HepG2 (cell line): ENCODE measurements at places on chromosomes 7 and 10. TPM values are rescaled to one million over a fixed set of nuclear protein-coding genes. Genes with fewer than 3 reads are reported as not detected.

Gene CADPS2
- total RNA-seq, result 43.8 and 62.9 TPM in 2 replicates

Gene PLEKHS1
- not detected in 2 replicates for total RNA-seq

DNA sequence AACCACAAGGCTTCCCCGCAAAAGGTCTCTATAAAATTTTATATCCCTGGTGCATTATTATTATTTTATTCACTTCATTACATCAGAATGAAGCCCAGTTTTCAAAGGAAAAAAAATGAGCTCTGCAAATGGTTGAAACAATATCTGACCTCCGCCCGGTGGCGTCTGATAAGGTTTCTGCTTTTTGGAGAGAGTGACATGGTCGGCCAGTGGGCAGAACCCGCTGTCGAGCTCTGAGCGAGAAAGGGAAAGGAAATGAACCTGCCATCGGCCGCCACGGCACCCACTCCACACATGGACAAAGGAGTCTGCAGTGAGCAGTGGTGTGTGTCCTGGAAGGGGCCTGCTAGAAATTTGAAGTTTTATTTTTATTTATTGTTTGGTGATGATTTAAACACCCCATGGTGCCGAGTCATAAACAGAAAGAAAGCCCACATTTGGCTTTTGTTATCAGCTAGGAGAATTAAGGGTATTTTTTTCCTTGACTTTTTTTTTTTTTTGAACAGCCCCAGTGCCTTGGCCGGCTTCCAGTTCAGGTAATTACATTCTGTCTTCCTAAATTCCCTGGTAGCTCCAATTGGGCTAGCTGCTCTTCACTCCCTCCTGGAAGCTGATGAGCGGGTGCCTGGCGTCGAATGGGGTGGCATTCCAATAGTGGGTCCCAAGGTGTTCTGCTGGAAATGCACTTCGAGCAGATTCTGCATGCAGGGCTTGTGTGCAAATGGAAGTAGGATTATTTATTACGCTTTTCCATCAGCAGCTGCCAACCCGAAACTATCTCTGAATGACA, 149.4 kb upstream of the MKI67 start:
- no peak for DNase-seq

DNA sequence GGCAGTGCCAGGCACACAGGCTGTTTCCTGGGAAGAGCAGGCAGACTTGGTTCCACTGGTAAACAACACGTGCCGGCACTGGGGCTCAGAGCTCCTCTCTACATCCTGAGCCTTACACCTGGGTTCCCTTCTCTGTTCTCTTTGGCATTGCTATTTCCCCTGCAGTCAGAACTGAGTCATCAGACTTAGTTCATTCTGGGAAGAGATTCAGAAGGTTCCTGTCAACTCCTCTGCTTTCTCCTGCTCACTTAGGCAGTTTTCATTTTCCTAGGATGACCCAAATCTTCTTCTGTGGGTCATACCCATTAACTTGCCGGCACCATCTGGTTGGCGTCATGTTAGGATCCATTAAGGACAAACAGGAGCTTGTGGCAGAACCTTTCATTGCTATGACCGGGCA, 33.4 kb upstream of the LRRC18 start:
- DNase-seq, result no peak

DNA sequence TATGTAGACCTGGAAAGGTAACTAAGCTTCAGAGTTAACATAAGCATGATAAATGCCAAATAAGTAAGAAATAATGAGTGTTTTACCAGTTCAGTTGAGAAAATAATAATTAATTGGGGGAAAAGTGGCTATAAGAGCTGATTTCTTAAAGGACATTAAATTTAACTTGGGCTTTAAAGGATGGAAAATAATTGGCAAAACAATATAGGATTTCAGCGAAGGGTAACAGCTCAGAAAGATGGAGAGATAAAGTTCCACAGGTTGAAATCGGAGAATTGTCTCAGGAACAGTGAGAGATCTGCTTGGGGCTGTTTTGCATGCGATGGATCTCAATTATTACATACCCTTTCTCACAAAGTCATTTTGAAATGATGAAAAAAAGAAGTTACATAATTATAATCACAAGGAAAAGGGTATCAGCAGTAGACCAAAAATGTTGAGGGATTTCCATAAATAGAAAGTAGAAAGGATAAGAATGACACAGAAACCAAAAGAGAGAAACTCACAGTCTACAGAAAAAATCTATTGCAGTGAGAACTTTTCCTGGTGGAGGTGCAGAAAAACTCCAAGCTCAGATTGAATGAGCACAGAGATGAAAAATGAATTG, 40.1 kb upstream of the ITGB8 start:
- DNase-seq, result no peak

DNA sequence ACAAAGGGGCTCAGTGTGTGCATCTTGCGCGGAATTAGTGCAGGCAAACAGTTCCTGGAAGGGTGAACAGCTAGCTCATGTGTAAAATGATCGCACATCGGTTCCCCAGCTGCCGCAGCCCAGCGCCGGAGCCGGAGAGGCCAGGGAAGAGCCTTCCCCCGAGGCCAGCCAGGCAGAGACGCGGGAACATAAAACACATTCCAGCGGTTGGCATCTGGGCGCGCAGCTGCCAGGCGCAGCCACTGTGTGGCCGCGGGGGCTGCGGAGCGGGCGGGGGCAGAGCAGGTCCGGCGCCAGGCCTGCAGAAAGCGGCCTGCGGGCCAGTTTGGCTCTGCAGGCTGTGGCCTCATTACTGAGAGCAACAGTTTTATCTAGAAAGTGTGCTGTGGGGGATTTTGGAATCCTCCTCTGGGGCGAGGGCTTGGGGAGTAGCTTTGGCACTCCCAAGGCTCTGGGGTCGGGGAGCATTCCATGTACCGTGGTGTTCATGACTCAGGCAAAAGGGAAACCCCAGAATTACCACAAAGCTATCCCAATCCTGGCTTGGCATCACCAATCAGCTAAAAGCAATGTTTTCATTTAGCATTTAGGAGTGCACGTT, 74.3 kb downstream of the SAMD9 start:
- DNase-seq, result no peak

- DNase-seq, result no peak
Observed at GRCh38 chr10:53930648-53931047, 870.4 kb downstream of the PCDH15 start.

GRCh38 chr7:39507866-39508551, 58.2 kb upstream of the YAE1 start:
- DNase-seq, result no peak

- no peak for DNase-seq
Observed at GRCh38 chr7:100532165-100533022, 6.6 kb upstream of the AGFG2 start.

DNA sequence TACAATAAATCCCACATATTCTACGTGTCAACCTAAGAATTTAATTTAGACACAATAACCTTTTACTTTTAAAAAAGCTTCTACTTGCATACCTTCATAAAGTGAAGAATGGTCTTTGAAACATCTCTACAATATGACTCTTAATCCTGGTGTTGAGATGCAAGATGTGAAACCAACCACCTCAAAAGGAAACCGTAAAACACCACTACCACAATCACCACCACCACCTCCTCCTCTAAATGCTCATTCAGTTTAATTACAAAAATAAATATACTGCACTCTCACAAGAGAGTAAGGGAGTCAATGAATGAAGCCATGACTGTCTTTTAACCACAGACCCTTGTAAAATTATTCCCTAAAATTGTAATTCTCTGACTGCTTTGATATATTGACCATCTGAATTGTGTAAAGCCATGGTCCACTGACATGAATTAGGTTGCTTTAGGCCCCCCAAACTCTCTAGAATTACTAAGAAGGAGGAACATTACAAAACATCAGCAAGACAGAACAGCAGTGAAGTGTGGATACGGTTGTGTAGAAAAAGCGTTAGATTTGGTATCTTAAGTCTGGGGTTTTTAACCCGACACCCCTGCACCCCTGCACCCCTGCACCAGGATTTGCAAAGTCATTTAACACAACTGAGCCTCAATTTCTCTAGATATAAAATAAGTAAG, 171.4 kb downstream of the SFMBT2 start:
- DNase-seq, result no peak
